ENCODE measurements at places on chromosomes 16 and 17. TPM values are rescaled to one million over a fixed set of nuclear protein-coding genes. Genes with fewer than 3 reads are reported as not detected.

The DNAH17 gene
- 0.02 TPM for total RNA-seq

The MT1M gene
- total RNA-seq, result not detected

The C1QL1 gene
- total RNA-seq, result 0.21 TPM

The SLC16A6 gene
- 2.7 TPM for total RNA-seq

The CCDC102A gene
- 6.7 TPM for total RNA-seq

The SPATA32 gene
- total RNA-seq, result 0.28 TPM

The NAGPA gene
- 11.4 TPM for total RNA-seq

The WNT3 gene
- 0.05 TPM for total RNA-seq

The CCDC78 gene
- 8.0 TPM for total RNA-seq

The TBKBP1 gene
- total RNA-seq, result 9.3 TPM

The PRR11 gene
- total RNA-seq, result 29.7 TPM

The SCN4A gene
- 0.05 TPM for total RNA-seq

The SCNN1B gene
- total RNA-seq, result not detected

The HEATR9 gene
- 0.14 TPM for total RNA-seq

DNA sequence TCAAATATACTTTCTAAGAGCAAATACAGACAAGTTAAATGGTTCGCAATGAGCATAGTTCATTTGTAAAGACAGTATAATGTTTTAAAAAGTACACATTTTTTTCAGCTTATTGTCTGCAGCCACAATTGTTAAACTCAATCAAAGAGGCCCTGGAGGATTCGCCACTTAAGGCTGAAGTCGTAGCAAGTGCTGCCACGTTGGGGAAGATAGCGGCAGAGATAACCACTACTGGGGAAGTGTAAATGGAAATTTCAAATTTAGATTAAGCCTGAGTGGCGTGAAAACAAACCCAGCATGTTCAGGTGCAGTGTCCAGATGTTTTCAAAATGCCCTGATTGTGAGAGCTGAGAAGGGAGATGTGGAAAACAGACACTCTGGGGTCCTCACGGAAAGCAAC, 8.4 kb downstream of the PMP22 start:
- H3K27me3 ChIP-seq, result peaks cover 47% of the 10 kb centered on the region
- H3K4me1 ChIP-seq, result peaks cover 17% of the 10 kb centered on the region
- H3K4me3 ChIP-seq, result no peak overlapping the region
- no peak for DNase-seq
- H3K27ac ChIP-seq, result no peak overlapping the region

DNA sequence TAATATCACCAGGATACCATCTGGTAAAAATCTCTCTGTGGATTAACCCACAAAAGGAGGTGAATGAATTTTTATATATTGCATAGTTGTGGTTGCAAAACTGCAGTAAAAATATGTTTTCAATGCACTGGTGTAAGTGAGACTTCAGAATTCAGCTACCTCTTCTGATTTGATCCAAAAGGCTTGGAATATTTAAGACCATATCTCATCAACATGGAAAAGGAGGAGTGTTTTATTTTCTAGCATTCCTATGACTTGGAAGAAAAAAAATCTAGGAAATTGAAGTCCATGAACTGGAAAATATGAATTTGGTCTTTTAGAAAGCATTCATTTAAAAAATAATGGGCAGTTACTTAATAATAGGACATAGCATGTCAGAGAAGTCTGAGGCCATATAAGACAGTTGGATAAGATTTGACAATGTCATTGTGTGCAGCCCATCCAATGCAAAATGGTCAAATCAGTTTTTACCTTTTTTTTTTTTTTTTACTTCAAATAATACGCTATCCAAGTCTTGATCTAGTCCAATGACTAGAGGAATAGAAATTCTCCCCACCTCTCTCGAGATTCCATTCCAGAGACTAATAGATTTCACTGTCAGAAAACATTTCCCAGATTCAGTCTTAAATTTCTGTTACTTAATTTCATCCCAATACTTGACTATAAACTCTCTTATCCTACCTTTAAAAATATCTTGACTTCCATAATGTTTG, 364.9 kb upstream of the PMFBP1 start:
- no peak for DNase-seq
- no peaks in the 10 kb centered on the region for H3K4me1 ChIP-seq
- no peak overlapping the region for H3K27ac ChIP-seq
- no peak overlapping the region for H3K4me3 ChIP-seq

- H3K4me3 ChIP-seq, result no peak overlapping the region
- DNase-seq, result peak; percentile 64
- H3K27me3 ChIP-seq, result no peaks in the 10 kb centered on the region
- H3K36me3 ChIP-seq, result no peaks in the 10 kb centered on the region
Observed at GRCh38 chr16:72066747-72067146, 3.7 kb downstream of the HPR start.

GRCh38 chr16:81831722-81832126, 52.6 kb downstream of the PLCG2 start:
- peak; percentile 76 for DNase-seq
- no peak overlapping the region for H3K27ac ChIP-seq
- peaks cover 10% of the 10 kb centered on the region for H3K4me1 ChIP-seq
- H3K4me3 ChIP-seq, result no peak overlapping the region
- H3K36me3 ChIP-seq, result no peaks in the 10 kb centered on the region

- no peak overlapping the region for H3K27ac ChIP-seq
- H3K36me3 ChIP-seq, result no peaks in the 10 kb centered on the region
- H3K27me3 ChIP-seq, result peaks cover 47% of the 10 kb centered on the region
- no peak overlapping the region for H3K4me3 ChIP-seq
Observed at GRCh38 chr17:4648741-4649140, 7.3 kb upstream of the ALOX15 start.

GRCh38 chr17:67353161-67353560, 13.2 kb downstream of the PSMD12 start:
- no peak overlapping the region for H3K4me3 ChIP-seq
- H3K27ac ChIP-seq, result no peak overlapping the region
- no peaks in the 10 kb centered on the region for H3K27me3 ChIP-seq

- H3K36me3 ChIP-seq, result no peaks in the 10 kb centered on the region
- no peak overlapping the region for H3K27ac ChIP-seq
- H3K4me1 ChIP-seq, result no peaks in the 10 kb centered on the region
- no peak for DNase-seq
- peaks cover 2% of the 10 kb centered on the region for H3K27me3 ChIP-seq
Observed at GRCh38 chr17:31072186-31072585, 22.6 kb upstream of the NF1 start.

DNA sequence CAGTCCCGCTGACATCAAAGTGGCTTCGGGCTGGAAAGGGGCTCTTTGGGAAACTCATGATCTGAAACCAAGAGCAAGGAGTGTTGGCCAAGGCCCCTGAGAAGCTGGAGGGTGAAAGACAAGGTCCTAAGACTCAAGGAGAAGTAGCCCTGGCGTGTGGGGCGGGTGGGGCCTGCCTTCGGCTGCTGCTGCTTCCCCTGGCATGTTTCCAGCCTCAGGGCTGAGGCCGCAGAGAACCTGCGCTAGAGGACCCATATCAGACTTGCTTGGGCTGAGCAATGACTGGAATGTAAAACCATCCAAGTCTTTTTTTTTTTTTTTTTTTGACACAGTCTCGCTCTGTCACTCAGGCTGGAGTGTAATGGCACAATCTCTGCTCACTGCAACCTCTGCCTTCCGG, 67.5 kb upstream of the GCSH start:
- no peaks in the 10 kb centered on the region for H3K27me3 ChIP-seq
- DNase-seq, result no peak
- no peak overlapping the region for H3K27ac ChIP-seq
- no peaks in the 10 kb centered on the region for H3K36me3 ChIP-seq
- no peak overlapping the region for H3K4me3 ChIP-seq
- H3K4me1 ChIP-seq, result no peaks in the 10 kb centered on the region

GRCh38 chr16:64648282-64648681, 473.6 kb downstream of the CDH11 start:
- no peak for DNase-seq
- no peak overlapping the region for H3K4me3 ChIP-seq
- no peak overlapping the region for H3K27ac ChIP-seq
- H3K4me1 ChIP-seq, result no peaks in the 10 kb centered on the region

GRCh38 chr17:9987779-9988585, 82.9 kb upstream of the RCVRN start:
- DNase-seq, result peak; percentile 65
- no peaks in the 10 kb centered on the region for H3K4me1 ChIP-seq
- H3K36me3 ChIP-seq, result no peaks in the 10 kb centered on the region
- H3K4me3 ChIP-seq, result no peak overlapping the region
- H3K27ac ChIP-seq, result no peak overlapping the region

DNA sequence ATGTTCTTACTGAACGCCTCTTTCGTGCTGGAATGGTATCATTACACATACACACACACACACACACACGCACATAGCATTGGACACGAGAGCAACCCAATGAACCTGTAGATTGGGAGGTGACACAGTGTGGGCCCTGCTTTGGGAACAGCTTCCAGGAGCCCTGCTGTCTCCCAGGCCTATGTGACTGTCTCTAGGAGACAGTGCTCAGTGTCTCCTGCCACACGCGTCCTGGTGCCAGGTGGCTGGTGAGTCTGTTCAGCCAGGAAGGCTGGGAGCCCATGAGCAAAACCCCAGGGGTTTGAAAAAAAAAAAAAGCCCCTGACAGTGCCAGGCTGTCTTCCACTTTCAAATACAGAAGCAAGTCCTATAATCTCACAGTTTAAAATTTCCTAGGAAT, 2.4 kb upstream of the SPOP start:
- peaks cover 10% of the 10 kb centered on the region for H3K36me3 ChIP-seq
- H3K27ac ChIP-seq, result no peak overlapping the region
- DNase-seq, result peak; percentile 56

- peaks cover 78% of the 10 kb centered on the region for H3K36me3 ChIP-seq
- peak overlapping the region; percentile 89 for H3K27ac ChIP-seq
- peak overlapping the region; percentile 76 for H3K4me3 ChIP-seq
- no peaks in the 10 kb centered on the region for H3K27me3 ChIP-seq
- peaks cover 86% of the 10 kb centered on the region for H3K4me1 ChIP-seq
Observed at GRCh38 chr16:68074850-68075555, 10.2 kb upstream of the NFATC3 start.

GRCh38 chr16:8935989-8936388, 27.7 kb downstream of the USP7 start:
- H3K27ac ChIP-seq, result peak overlapping the region; percentile 12
- no peak for DNase-seq
- no peak overlapping the region for H3K4me3 ChIP-seq
- H3K27me3 ChIP-seq, result no peaks in the 10 kb centered on the region
- H3K36me3 ChIP-seq, result peaks cover 1% of the 10 kb centered on the region
- peaks cover 49% of the 10 kb centered on the region for H3K4me1 ChIP-seq

DNA sequence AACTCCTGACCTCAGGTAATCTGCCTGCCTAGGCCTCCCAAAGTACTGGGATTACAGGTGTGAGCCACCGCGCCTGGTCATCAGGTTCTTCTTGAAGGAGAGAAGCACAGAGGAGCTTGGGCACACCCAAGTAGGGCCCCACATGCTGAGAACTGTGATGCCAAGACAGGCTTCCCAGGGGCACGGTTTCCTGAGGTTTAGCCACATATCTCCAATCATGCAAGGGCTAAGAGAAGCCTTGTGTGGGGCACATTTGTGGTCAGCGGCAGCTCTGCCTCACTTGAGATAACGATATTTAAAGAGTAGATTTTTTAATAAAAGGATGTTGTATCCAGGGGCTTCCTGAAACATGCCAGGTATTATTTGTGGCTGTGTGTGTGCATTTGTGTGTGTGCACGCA, 46.9 kb downstream of the CUEDC1 start:
- no peaks in the 10 kb centered on the region for H3K36me3 ChIP-seq
- H3K27me3 ChIP-seq, result peaks cover 14% of the 10 kb centered on the region
- no peak overlapping the region for H3K27ac ChIP-seq
- peaks cover 5% of the 10 kb centered on the region for H3K4me1 ChIP-seq
- no peak overlapping the region for H3K4me3 ChIP-seq

DNA sequence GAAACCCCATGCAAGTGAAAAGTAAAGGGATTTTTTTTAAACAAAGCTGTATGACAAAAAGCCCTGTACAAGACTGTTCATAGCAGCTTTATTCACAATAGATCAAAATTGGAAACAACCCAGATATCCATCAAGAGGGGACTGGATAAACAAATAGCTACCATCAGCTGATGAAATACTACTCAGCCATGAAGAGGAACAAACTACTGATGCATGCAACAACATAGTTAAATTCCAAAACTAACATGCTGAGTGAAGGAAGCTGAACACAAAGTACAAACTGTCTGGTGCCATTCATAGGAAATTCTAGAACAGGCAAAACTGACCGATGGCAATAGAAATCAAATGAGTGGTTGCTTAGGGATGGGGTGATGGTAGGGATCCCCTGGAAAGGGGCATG, 15.1 kb downstream of the FOXJ1 start:
- H3K27me3 ChIP-seq, result no peaks in the 10 kb centered on the region
- H3K4me1 ChIP-seq, result peaks cover 25% of the 10 kb centered on the region
- no peaks in the 10 kb centered on the region for H3K36me3 ChIP-seq
- H3K4me3 ChIP-seq, result no peak overlapping the region

- peaks cover 3% of the 10 kb centered on the region for H3K36me3 ChIP-seq
- H3K27ac ChIP-seq, result peak overlapping the region; percentile 37
- peak overlapping the region; percentile 75 for H3K4me3 ChIP-seq
- peaks cover 16% of the 10 kb centered on the region for H3K4me1 ChIP-seq
- no peak for DNase-seq
Observed at GRCh38 chr17:75752802-75753513, 12.0 kb downstream of the GALK1 start.

GRCh38 chr17:50956750-50957523, 90.8 kb upstream of the TOB1 start:
- no peaks in the 10 kb centered on the region for H3K27me3 ChIP-seq
- H3K4me1 ChIP-seq, result peaks cover 6% of the 10 kb centered on the region
- H3K27ac ChIP-seq, result no peak overlapping the region
- no peak overlapping the region for H3K4me3 ChIP-seq
- peak; percentile 90 for DNase-seq
- H3K36me3 ChIP-seq, result peaks cover 8% of the 10 kb centered on the region

DNA sequence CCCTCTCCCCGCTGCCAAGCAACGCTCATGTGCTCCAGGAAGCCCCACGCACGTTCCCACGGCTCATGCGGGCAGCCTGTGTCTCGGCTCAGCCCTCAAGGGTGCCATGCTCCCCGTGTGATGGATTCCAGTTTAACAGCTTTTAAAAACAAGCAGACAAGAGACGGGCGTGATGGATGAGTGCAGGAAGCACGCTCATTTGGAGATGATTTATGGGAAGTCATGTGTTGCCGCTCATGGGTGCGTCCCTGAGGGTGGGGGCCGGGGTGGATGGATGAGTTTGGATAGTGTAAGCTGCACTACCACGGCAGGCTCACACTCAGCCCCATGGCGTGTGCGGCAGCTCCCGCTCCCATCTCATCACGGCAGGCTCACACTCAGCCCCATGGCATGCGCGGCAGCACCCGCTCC, 132.8 kb downstream of the RBFOX3 start:
- no peak overlapping the region for H3K4me3 ChIP-seq
- H3K4me1 ChIP-seq, result no peaks in the 10 kb centered on the region
- peaks cover 7% of the 10 kb centered on the region for H3K27me3 ChIP-seq
- no peak for DNase-seq
- H3K36me3 ChIP-seq, result no peaks in the 10 kb centered on the region

GRCh38 chr17:11545696-11546095, 52.6 kb upstream of the DNAH9 start:
- DNase-seq, result no peak
- no peak overlapping the region for H3K27ac ChIP-seq
- no peaks in the 10 kb centered on the region for H3K4me1 ChIP-seq
- no peaks in the 10 kb centered on the region for H3K36me3 ChIP-seq

- peaks cover 49% of the 10 kb centered on the region for H3K36me3 ChIP-seq
- DNase-seq, result peak; percentile 80
- H3K27ac ChIP-seq, result peak overlapping the region; percentile 88
- H3K4me1 ChIP-seq, result peaks cover 36% of the 10 kb centered on the region
- H3K27me3 ChIP-seq, result peaks cover 2% of the 10 kb centered on the region
- H3K4me3 ChIP-seq, result peak overlapping the region; percentile 99
Observed at GRCh38 chr17:81511804-81512561, 616 bp downstream of the ACTG1 start.

GRCh38 chr17:82117139-82118090, 19.4 kb upstream of the FASN start:
- H3K4me3 ChIP-seq, result no peak overlapping the region
- DNase-seq, result no peak
- H3K27ac ChIP-seq, result no peak overlapping the region
- H3K4me1 ChIP-seq, result peaks cover 17% of the 10 kb centered on the region

Measured in activated CD4-positive, alpha-beta T cell treated with anti-CD3 and anti-CD28 coated beads, Interleukin-2, amount 10 ng/mL, durations not matched to agents 24 days and 14 days (primary cell).